ENCODE measurements at places on chromosomes 1 and 21.

GRCh38 chr1:63407002-63407401 is 39.6 kb downstream of the ALG6 start:
- DNase-seq = no peak

GRCh38 chr21:27557356-27557755 is 590.5 kb upstream of the ADAMTS5 start:
- DNase-seq = no peak

DNA sequence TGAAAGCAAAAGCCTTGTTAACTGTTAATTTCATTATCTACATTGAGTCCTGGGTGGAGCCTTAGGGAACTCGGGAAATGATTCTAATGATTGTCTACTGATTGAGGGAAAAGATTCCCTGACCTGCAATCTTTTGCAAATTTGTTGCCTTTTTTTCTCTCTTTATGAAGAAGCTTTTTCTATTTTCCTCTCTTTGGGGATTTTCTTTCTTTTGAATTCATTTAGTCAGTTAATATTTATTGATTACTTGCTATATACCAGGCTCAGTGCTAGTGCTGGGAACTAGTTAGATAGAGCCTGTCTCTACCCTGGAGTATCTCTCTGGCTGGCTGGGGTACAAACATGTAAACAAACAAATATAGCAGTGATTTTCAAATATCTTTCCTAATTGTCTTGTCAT is 71.2 kb upstream of the CACYBP start:
- no peak for DNase-seq

DNA sequence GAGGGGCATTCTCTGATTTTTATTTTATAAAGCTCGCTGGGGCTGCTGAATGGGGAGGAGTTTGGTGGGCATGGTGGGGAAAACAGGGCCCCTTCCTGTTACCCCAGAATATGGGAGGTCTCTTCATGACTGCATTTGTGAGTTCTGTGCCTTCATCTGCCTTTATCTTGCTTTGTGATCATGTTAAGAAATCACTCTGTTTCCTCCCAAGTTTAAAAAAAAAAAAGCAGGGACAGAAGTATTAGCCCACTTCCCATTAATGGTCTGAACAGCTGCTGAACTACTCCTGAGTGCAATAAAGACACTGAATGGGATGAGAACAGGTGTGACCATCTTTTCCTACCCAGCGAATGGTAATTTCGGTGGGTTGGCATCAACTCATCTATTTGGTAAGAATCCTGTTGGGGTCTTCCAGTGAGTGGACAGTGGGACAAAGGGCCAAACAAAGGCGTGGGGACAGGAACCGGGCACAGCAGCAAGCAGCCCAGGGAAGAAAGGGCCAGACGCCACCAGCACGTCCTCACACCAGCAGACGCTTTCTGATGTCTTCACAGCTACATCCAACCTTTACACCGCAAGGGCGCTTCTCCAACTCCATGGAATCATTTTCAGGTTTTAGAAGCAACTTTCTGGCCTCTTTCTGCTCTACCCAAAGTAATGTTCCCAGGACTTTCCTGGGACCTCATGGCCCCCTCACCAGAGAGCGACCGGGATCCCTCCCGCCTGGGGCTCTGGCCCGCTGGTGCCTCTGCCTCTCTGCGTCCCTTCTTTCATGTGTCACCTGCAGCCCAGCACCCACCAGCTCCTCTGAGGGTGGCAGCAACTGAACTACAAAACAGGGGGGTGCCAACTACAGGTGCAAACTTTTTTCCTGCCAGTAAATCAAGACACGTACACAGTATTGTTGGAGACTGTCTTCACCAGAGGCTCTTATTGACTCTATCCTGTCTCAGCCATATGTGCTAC is 160.2 kb downstream of the ADSS2 start:
- no peak for DNase-seq

- DNase-seq = no peak
These were observed 7.0 kb downstream of the OMA1 start for GRCh38 chr1:58539553-58539952.

DNA sequence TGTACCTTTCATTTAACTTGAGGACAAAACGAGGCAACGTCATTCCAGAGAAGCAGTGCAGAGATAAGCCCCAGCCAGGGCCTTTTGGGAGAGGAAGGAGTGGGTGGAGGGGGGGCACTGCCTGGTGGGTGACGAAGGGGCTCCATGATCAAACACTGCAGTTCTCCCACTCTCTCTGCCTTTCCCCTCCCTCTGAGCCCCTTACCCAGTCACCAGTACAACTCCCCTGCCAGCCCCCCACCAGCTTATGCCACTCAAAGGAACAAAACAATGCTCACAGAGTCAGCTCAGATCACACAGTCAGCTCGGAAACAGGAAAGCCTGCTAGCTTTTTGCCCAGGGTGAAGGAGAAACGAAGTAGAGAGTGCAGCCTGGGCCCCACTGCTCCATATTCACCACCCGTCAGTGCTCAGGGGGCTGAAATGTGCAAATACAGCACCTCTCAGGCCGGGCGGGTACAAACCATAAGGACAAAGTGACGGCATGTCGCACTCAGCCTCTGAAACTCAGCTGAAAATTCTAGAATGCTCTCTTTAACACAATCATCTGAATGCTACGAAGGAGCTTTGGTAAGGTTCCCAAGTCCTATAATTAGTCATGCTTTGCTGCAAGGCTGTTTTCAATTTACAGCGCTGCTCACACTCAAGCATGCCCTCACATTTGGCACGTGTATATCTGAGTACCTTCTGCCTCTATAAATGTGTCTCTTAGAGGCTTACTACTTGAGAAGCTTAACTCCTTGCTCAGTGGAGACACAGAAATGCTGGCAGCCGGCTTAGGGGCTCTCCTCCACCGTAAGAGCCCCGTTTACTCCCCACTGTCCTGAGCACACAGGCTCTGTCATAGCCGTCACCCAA is 65.8 kb upstream of the RAB4A start:
- DNase-seq = no peak

DNA sequence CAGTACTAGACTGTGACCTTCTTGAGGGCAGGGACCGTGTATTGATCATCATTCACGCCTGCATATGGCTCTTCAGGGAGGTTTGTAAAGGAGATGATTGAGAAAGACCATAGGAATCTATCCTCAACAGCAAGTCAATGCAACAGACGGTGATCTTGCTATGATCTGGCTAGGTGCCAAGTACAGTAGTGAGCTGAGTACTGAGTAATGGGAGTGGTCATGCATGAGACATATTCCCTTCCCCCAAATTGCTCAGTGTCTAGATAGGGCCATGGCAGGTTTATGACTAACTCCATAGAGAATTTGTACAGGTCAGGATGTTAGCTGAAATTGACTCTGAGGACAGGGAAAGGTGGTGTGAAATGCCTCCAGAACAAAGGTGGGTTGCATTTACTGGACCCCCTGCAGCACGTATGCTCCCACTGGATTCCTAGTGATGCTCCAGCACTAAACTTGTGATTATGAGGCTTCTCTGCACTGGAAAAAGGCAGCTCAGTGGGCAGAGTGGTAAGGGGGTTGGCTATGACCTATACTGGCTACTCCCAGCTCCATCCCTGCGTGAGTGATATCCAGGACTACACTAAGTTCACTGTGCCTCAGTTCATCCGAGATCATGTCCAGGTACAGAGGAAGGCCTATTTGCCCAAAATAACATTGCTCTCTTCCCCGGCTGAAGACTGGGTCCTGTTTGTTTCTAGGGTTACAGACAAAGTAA is 37.2 kb downstream of the KCNJ6 start:
- DNase-seq = peak; percentile 29

GRCh38 chr1:201925981-201926645 is 20.2 kb downstream of the LMOD1 start:
- no peak for DNase-seq

GRCh38 chr1:234564035-234565029 is 45.6 kb downstream of the IRF2BP2 start:
- DNase-seq = no peak

DNA sequence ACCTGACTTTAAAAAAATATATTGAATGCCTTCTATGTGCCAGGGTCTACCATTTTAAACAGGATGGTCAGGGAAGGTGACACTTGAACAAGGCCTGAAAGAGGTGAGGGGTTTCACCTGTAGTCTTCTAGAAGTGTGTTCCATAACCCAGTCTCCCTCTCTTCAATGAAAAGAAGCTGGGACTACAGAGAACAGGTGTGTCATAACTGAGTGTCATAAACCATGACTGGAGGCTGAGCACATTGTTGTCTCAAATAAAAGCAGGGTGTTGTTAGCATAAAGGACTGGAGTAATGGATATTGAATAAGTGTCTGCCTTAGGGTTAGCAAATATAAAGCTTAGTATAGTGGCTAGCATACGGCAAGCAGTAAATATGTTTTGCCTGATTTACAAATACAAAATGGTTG is 65.4 kb downstream of the SYDE2 start:
- DNase-seq = peak; percentile 15

GRCh38 chr1:223628233-223629125 is 37.0 kb downstream of the CAPN8 start:
- peak; percentile 79 for DNase-seq

- no peak for DNase-seq
These were observed 380.6 kb downstream of the SIPA1L2 start for GRCh38 chr1:232249339-232249738.

GRCh38 chr1:2593251-2593878 is 6.8 kb downstream of the PRXL2B start:
- DNase-seq = no peak

DNA sequence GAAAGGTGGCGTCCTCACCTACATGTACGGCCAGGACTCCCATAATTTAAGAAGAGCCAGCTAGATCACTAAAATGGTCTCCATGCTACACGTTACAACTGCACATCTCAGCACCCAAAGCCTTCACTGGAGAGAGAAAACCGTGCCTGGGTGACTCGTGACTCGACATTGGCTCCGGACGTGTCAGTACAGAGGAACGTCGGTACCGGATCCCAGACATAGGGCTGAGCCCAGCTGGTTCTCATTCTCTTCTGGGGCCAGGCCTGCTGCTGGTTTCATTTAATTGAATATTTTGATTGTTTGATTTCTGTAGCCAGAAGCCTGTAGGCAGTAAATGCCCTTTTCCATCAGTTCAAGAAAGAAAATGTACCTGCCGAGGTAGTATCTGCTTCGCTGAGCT is 93.1 kb downstream of the HHIPL2 start:
- DNase-seq = no peak

DNA sequence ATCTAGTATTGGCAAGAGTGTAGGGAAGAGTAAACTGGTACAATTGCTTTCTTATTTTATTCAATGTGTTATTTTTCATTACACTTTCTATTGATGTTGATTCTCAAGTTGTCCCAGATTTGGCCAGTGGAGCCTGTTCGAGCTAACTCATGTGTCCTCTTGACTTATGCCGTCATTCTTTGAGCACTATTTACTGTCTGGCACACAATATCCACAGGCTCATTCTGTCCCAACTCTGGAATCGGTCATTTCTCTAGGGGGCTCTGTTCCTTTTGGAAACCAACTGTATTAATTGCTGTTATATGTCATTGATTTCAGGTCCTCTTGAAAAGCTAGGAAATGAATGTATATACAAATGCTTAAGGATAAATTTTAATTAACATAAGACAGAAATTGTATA is 22.4 kb upstream of the SFPQ start:
- DNase-seq = no peak

- DNase-seq = no peak
These were observed 69.1 kb downstream of the OMA1 start for GRCh38 chr1:58477390-58477789.

DNA sequence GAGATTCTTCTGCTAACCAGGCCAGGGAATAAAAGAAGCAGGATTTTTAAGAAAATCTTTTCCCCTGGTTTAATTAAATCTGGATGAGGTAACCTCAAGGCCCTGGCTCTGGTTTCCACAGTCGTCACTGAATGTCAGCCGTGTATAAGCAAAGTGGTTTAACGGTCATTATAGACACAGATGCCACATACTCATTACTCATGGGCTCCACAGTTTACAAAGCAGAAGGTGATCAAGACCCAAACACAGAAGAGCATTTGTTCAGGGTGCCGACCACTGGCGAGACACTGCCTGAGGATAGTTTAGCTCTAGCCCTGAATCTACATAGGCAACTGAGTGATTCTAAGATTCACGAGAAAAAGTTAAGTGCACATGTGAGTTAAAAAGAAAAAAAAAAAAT is 27.8 kb upstream of the RAP1GAP start:
- no peak for DNase-seq

GRCh38 chr1:228152097-228152917 is 2.6 kb downstream of the GJC2 start:
- no peak for DNase-seq

DNA sequence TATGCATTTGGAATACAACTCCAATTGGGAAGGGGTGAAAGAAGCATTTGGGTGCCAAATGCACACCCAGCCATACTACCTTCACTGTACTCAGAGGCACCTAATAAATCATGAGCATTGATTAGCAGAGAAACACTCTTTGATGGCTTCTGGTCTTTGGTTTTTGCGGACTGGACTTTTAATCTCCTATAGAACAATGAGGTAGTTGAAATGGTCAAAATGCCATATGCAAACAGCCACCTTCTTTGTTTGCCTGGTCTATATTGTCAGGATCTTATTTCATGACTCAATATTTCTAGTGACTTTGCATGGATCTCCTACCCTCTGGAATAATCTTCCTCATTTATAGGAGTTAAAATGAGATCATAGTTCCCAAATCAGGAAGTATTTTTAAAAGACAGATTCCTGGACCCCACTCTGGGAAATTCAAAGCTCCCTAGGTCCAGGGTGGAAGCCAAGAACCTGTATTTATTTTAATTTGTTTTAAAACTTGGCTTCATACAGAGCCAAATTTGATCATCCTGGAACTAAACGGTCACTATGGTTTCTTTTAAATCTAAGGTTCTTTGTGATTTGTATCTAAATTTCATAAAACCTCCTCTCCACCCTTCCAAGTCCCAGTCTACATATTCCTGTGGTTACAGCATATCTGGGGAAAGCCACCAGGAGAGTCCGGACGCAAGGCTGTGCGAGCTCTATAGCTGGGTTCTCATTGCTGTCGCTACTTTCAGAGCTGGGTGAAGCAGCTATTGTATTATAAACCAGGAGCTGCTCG is 8.7 kb downstream of the FAM3B start:
- DNase-seq = no peak

GRCh38 chr1:175933801-175934200 is 190.4 kb upstream of the TNR start:
- DNase-seq = no peak

DNA sequence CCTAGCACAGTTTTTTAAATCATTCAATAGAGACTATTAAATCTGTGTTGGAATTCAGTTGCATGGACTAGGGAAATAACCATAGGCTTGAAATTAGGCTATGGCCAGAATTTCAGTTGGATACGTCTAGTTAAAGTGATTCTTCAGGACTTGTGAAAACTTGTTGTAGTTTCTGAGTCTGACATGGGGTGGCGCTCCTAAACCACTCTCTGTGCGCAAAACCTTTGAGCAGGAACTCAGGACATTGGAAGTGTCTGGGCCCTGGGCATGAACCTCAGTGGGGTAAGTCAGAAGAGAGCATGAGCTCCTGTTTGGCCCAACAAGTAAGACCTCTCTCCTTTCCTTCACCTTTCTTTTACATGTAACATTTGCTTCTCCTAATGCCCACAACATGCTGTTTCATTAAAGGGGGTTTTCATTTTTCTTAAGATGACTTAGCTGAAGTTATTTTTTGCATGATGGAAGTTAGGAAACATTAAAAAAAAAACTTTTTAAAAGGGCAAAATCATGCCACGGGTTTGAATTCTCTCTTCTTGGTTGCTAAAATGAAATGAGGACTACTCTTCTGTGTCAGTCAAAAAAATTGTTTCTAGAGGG is 17.1 kb upstream of the CCDC190 start:
- peak; percentile 64 for DNase-seq

GRCh38 chr1:203870245-203870644 is 8.8 kb downstream of the SNRPE start:
- no peak for DNase-seq
